ENCODE measurements at places on chromosomes 6 and 20. TPM values are rescaled to one million over a fixed set of nuclear protein-coding genes. Genes with fewer than 3 reads are reported as not detected.

- no peak for DNase-seq
Observed at GRCh38 chr6:50925981-50926380, 107.3 kb downstream of the TFAP2B start.

- no peak for DNase-seq
Observed at GRCh38 chr20:402898-403581, 5.1 kb upstream of the RBCK1 start.

DNA sequence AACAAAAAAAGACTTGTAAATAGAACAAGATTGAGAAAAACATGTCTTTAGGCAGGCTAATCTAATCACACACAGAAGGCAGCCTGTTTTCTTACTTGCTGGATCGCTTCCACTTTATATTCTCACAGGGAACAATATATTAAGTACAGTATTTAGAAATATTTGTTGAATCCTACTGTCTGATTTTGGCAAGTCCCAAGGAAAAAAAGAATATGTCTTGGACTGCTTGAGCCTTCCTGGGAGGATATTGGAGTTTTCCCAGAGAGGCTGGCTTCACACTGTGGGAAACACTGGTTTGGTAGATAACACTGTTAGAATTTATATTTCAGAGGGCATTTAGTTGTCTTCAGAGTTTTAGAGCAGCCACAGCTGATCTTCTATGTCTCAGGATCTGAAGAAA is 229.7 kb downstream of the PRL start:
- no peak for DNase-seq

DNA sequence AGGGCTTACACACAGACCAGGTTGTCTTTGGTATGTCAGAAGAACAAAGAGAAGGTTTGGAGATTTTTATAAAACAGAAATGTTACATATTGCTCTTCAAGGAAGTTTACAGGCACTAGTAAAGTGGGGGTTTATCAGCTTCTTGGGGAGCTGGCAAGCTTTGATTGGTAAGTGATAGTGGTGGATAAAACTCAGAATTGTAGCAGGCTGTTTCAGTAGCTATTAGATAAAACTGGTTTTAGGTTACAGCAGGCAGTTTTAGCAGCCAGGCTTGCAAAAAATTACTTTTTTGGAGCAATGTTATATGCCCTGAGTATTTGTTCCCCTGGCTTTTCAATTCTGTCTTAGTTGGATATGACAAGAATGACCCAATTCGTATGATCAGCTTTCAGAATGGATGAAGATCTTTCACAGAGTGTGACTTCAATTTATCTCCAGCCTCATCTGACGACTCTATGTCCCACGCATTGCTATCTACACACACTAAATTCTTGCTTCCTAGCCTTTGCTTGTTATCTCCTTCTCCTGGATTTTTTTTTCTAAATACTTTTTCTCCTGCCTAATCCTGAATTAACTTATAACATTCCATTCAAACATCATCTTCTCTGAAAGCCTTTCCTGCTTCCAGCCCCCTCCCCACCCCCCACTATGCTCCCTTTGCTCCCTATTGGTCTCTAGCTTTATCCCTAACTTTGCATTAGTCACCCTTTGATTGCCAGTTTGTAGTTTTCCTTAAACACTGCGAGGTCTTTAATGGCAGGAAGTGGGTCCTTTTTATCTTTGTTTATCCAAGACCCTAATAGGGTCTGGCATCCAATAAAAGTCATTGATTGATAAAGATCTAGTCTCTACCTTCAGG is 1.0 kb upstream of the TOMM34 start:
- DNase-seq: no peak

- DNase-seq: no peak
Observed at GRCh38 chr6:53134601-53135235, 13.9 kb downstream of the GCM1 start.

- no peak for DNase-seq
Observed at GRCh38 chr6:51584163-51584562, 503.2 kb downstream of the PKHD1 start.

DNA sequence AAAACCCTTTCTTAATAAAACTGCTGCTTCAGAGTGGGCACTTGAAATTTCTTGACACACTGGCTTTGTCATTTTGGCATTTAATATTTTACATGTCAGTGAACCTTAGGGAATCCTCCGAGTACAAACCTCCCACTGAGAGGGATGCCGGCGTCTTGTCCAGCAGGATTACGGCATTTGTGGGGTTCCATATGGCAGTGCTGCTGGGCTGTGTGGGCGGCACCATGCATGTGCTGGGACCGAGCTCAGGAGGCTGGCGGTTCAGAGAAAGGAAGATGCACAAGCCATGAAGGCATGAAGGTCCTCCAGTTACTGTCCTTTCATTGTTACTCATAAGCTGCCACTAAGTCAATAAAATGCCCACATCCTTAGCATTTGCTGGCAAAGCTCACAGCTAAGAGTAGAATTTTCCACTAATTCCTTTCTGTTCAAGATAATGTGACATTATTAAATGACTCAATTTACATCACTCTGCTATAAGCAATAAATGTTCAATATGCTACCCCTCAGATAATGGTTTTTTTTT is 61.4 kb downstream of the LY86 start:
- DNase-seq: no peak

DNA sequence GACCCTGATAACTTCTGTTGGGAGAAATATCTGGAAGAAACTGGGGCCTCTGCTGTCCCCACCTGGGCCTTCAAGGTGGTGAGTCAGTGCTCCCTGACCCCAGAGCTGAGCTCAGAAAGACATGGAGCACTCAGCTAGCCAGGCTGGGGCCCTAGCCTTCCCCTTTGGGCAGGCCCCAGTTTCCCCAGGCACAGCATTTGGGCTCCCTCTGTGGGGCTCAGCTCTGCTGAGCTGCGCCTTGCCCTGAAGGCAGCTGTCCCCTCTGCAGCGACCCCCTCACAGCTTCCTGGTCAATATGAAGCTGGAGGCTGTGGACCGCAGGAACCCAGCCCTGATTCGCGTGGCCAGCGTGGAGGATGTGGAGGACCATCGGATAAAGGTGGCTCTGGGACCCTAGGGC is 24.8 kb upstream of the SGK2 start:
- DNase-seq: no peak

GRCh38 chr20:8342391-8342790 is 210.3 kb downstream of the PLCB1 start:
- no peak for DNase-seq

DNA sequence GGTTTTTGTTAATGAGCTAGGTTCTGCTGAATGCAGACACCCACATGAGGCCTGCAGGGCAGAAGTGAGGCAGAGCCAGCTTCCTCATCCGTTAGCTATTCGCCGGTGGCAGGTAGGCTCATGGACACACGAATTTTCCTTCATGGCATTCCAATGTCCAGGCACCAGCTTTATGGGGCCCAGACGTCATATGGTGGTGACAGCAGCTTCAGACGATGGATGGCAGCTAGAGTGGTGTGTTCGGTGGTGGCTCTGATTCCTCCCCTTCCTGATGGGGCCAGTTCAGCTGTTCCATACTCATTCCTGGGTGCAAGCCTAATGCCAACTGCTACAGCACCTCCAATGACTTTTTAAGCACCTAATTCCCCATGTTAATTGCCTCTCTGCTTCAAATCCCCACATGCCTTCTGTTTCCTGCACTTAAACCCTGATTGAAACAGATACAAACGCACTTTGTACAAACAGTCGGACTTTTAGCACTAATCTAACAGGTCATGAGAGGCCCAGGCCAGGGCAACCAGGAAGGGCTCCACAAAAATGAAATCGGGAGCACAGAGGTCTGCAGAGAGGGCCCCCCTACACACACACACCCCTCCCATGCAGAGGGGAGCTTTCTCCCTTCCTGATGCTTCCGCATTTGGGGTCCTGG is 35.7 kb upstream of the MLN start:
- no peak for DNase-seq

DNA sequence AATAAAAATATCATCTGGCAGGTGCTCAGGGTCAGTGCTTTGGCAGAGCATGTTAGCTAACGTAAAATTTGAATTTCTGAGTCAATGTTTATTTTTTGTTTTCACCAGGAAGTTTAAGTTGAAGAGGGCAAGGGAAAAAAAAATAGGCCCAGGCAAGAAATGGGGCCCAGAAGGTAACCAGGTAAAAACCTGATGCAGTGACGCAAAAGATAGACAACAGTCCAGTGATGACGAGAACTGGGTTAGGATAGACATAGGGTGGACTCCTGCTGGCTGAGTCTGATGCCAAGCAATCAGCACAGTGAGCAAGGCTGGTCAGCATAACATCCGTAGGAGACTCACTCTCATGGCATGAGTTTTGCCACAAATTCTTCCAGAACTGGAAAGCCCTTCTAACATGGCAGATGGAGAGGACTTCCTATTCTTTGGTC is 42.2 kb downstream of the ZHX3 start:
- DNase-seq: no peak

GRCh38 chr20:40588891-40589290 is 100.1 kb downstream of the MAFB start:
- DNase-seq: no peak

- no peak for DNase-seq
Observed at GRCh38 chr20:5600982-5601381, 149.2 kb upstream of the SHLD1 start.

DNA sequence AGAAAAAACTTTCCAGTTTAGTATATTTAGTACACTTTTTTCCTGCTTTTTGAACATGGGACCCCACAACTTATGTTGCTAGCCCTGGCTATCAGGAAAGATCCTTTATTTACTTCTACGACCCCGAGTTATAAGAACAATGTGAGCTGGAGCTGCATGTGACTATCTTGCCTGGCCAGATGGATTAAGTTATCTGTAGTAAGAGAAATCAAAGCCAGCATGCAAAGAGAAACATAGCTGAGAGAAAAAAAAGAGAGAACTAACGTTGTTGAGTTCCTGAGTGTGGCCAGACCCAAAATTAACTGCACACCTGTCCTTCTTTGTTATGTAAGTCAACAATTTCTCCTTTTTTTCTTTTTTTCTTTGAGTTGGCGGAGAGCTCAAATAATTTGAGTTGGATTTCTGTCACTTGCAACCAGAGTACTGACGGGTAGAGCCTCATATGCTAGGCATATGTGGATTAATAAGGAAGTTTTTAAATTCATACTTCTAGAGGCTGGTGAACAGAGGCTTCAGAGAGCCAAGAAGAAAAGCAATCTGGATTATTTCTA is 219.5 kb downstream of the HACE1 start:
- no peak for DNase-seq

- no peak for DNase-seq
Observed at GRCh38 chr20:40865095-40865494, 163.5 kb upstream of the TOP1 start.

DNA sequence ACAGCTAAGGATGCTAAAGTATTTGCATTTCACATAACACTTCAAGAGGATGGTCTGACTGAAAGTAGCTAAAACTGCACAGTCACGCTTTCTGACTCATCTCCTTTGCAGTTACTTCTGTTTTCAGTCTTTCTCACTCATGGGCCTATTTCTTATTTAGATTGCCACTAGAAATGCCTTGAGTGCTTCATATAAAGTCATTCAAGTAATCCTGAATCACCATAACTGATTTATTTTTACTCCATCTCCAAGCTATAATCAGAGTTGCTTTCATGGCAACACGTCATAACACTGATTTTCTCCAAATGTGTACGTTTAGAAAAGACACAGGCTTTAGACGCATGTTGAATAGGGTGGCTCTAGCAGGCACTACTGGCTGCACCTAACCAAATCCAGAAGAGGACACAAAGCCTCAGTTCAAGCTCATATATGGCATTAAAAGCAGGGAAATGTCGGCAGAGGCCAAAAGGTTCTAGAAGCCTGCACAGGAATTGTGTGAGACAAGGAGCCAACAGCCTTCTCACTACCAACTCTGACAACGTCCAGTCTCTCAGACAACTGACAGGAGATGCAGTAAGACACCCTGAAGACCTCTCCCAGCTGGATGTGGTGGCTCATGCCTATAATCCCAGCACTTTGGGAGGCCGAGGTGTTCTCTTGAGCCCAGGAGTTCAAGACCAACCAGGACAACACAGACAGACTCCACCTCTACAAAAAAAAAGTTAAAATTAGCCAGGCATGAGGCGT is 64.1 kb upstream of the BEND6 start:
- DNase-seq: no peak

DNA sequence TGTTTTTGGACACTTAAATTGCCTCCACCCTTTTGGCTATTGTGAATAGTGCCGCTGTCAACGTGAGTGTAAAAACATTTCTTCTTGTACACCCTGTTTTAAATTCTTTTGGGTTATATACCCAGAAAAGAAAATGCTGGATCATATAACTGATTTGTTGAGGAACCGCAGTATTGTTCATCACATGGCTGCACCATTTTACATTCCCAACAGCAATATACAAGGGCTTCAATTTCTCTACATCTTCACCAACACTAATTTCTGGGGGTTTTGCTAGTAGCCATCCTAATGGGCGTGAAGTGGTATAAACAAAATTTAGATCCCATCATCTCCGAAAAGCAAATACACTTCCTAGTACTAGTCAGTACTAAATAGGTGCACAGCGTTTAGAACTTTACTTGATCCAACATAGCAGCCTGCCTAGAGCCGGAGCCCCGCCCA is 579 bp upstream of the BPHL start:
- DNase-seq: no peak

DNA sequence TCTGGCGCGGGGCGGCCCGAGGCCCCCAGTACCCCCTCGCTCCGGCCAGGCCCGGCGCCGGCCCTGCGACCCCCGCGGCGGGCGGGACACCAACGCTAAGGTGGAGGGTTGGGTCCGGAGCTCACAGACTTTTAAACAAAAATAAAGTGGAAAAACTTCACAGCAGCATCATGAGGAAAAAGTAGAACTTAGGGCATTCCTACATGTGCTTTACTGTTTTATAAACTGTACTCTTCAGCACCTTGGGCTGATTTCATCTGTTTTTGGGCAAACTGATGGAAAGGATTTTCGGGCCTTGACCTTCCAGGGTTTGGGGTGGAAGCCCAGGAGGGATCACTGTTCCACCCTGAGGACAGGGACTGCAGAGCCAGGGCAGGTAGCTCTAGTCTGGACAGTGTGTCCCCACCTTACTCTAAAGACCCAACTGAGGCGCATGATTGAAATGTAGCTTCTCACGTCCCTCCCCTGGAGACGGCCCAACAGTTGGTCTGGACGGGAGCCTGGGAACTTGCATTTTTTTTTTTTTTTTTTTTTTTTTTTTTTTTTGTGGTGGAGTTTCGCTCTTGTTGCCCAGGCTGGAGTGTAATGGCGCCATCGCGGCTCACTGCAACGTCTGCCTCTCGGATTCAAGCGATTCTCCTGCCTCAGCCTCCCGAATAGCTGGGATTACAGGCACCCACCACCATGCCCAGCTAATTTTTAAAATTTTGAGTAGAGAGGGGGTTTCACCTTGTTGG is 740 bp downstream of the NELFCD start:
- DNase-seq: no peak

GRCh38 chr20:38573413-38573812 is 7.6 kb upstream of the ADIG start:
- DNase-seq: no peak

- DNase-seq: peak; percentile 54
Observed at GRCh38 chr6:13873288-13874190, 51.2 kb upstream of the RNF182 start.

GPR63 gene
- total RNA-seq: 1.8 TPM

PTPRK gene
- 121 TPM for total RNA-seq

GLP1R gene
- total RNA-seq: not detected

CRISP3 gene
- not detected for total RNA-seq

SEMG1 gene
- total RNA-seq: 0.14 TPM

FAM83B gene
- 39.4 TPM for total RNA-seq

ARG1 gene
- total RNA-seq: 0.28 TPM

PAK1IP1 gene
- 9.4 TPM for total RNA-seq

HLA-DRB5 gene
- total RNA-seq: 15.6 TPM

CYB5R4 gene
- 31.9 TPM for total RNA-seq

LY6G6F gene
- total RNA-seq: not detected

IRF4 gene
- total RNA-seq: 11.0 TPM

EPHA7 gene
- total RNA-seq: 0.34 TPM
